Activated CD4-positive, alpha-beta T cell treated with anti-CD3 and anti-CD28 coated beads for 4 hours (primary cell): ENCODE measurements at places on chromosomes 3 and 15.

GRCh38 chr3:38669668-38670067, 20.2 kb upstream of the SCN5A start:
- no peak for DNase-seq

- no peak for DNase-seq
Measured at GRCh38 chr3:25259871-25260270, 168.2 kb upstream of the RARB start.

DNA sequence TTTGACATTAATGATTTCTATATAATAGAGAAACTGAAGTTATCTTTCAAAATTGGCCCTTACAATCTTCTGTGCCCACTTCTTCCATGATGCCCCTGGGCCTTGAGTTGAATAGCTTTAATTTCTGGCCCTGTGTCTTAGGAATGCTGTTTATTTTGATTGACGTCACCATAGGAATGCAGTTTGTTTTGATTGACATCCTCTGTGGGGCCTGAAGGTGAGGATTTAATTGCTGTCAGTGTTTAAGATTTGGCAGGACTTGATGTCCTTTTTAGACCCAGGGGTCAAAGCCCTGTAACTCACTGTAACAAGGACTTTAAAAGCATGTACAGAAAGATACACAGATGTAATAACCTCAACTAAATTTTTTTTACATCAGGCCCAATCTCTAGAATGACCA, 83.3 kb downstream of the GLDN start:
- DNase-seq: no peak

DNA sequence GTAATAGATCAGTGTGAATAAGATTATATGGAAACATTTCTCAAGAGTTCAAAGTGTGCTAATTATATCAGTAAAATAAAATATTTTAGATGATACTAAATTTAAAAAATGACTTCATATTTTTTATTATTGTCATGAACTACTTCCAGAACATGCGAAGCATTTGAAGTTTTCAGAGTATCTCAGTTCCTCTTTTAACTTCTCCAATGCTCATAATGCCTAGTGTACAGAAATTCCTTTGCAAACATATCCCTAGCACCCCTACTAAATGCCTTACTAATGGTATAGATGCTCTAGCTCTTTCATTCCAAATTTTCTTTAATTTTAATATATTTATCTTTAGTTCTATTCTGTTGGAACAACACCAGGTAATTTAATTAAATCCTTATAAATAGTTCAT, 580.4 kb downstream of the CADM2 start:
- no peak for DNase-seq

- DNase-seq: no peak
Measured at GRCh38 chr3:4501437-4501836, 8.3 kb downstream of the ITPR1 start.
